ENCODE measurements at places on chromosomes 2 and 18.

DNA sequence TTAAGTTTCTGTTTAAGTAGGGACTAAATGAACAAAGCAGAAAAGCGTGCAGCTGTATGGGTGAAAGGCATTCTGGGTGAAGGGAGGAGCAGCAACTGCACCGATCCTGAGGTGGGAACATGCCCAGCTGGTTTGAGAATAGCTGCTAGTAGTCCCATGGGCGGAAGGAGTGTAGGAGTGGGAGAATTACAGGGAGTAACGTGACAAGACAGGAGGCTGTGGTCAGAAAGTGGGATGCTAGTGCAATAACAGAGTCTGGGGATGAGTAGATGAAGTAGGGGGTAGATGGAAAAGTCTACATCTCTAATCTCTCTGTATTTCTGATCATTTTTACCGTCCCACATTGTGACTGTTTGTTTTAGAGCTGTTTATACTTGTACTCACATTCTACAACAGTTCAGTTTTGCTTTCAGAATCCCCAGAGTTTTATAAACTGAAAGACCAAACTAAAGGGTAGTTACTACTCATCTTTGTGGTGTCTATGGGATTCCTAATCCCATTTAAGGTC is 118.9 kb downstream of the LCLAT1 start:
- peak; percentile 1 for DNase-seq

DNA sequence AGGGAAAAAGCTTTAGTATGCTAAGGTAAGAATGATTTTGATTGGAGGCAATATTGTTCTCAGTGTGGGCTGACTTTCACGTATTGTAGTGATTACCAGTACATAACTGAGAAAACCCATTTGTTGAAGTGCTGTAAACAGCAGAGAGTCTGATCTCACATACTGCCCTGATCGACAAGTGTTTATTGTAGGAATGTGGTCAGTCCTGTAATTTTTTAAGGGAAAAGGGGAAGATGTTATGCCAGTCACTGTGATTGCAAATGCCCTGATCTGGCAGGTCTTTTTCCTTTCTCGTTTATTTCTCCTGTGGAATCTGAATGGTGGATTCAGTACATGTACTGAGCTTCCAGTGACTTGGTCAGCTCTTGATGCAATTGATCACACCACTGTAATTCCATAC is 11.5 kb downstream of the SPATS2L start:
- no peak for DNase-seq

DNA sequence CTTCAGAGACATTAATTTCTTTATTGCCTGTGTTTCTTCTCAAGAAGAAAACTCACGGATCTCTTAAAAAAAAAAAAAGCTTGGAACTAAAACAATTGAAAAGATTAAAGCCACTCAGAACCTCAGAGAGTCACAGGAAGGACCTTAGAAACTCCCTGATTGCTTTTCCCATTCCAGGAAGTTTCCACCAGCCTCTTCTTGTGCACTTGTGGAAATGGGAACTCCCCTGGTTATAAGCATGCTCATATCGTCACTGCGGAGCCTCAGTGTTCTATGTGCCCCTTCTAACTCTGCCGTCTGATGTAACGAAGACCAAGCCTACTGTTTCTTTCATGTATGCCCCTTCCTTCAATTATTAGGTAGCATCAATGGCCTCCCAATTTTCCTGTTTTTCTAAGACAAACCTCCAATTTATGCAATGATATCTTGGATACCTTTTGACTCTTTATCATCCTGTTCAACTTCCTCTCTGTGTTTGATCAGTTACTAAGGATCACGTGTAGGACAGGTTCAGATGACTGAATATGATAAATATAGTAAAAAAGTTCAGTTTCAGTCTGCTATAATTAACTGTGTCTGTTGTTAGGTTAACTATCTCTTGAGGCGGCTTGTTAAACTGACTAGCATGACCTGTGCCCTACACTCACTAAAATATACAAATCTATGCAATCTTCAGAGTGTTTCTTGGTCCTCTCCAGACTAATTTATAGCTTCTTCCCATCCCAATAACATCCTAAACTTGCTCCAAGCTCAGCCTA is 593.7 kb upstream of the CHAC2 start:
- DNase-seq, result no peak

- no peak for DNase-seq
These were observed 71.9 kb downstream of the SLC66A2 start for GRCh38 chr18:79879566-79879965.

GRCh38 chr2:65877331-65878010 is 445.1 kb upstream of the SPRED2 start:
- DNase-seq, result no peak

DNA sequence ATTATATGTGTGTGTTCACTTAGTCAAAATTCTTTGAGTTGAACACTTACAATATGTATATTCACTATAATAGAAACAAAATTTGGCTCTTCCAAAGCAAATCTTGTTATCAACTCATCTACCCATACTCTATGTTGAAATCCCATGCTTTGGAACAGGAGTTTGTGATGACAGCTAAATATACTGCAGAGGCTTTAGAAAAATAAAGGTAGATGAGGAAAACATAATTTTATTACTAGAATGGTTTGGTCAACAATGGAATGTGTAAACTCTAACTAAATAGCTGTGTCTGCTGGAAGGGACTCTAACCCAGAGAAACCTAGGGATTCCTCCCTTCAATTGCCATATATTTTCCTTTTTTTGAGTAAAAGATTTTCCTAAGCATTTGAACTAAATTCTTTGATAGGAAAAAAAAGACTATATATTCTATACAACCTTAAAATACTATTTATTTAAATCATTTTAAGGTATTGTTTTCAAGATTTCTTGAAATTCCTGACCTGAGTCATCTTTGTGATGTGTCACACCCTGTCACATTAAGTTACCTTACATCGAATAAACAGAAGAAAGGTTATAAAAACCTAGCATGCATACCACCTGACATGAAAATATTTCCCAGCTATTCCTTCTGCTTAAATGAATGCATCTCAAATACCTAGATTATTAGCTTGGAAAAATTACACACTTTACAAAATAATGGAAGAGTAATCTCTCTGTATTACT is 175.5 kb downstream of the OTX1 start:
- no peak for DNase-seq

DNA sequence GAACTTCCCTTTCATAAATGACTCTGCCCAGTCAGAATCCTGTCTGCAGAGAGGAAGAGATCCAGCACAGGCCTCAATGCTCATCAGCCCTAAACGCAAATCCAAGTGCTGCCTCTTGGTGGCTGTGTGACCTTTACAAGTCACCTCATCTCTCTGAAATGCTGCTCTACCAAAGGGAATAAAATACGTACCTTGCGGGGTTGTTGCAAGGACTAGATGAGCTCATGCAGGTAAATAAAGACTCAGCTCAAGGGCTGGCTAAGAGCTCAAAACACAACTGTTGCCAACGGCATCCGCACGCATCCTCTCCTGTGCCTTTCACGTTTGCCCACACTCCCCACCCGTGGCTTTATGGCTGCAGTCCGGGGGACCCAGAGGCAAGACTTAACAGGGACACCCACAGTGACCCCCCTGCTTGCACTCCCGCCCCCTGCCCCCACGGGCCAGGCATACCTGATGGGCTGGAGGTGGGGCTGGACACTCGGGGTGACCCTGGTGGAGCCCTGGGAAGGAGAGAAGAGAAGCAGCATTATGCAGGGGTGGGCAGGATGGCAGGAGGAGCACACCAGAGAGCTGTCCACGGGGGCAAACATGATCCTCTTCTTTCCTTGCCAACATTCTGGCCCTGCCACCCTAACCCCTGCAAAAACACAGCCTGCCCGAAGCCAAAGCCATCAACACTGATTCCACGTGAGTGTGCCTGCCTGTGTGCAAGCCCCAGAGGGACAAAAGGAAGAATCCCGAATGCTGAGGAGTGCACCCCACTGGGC is 102.6 kb downstream of the TNS1 start:
- DNase-seq, result no peak

DNA sequence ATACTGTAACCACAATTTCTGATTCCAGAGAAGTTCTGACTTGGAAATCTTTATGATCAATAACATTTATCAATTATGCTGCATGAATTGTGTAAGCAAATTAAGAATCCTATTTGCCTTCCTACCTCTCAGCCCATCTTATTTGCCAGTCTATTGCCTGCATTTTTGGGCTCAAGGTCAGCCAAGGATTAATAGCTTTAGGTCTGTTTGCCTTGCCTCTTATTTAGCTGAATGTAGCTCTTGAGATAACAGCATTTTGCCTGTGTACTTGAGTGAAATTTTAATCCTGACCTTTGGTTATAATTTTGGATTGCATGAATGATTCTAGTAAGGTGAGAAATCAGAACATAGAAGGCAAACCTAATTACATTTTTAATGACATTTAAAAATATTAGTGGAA is 51.2 kb downstream of the MYO3B start:
- DNase-seq, result no peak

- DNase-seq, result no peak
These were observed 11.3 kb upstream of the TMSB10 start for GRCh38 chr2:84894131-84894586.

GRCh38 chr2:160432633-160433032 is 61.0 kb downstream of the RBMS1 start:
- no peak for DNase-seq

DNA sequence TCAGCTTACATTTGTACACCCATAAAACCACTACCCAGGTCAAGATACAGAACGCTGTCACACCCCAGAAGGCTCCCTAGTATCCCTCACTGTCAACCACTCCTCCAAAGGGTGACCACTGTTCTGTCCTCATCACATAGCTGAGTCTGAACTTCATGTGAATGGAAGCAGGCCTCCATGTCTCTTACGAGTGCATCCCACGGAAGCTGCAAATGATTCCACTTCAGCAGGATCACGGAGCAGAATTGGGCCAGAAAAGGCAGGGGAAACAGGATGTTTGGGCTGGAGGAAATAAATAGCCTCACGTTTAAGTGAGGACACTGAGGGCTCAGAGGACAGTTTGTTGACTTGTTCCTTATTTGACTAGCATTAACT is 38.4 kb downstream of the LBH start:
- no peak for DNase-seq

- DNase-seq, result no peak
These were observed 327.8 kb downstream of the MEIS1 start for GRCh38 chr2:66762761-66763160.

DNA sequence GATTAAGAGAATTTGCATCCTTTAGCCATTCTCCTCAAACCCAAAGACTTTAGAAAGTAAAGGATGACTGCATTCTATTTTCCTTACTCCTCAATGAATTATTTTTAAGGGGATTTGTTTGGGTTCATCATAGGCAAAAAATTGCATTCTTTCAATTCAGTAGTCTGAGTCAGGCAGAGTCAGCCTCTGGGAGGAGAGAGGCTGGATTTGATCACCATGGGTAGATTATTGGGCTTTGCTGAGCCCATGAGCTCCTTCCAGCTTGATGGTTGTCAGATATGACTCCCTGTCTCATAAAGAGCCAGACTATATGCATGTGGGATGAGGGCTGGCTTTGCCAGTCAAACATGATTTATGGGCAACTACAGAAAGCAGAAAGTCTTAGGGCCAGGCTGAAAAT is 101.2 kb downstream of the KCNS3 start:
- DNase-seq, result no peak

DNA sequence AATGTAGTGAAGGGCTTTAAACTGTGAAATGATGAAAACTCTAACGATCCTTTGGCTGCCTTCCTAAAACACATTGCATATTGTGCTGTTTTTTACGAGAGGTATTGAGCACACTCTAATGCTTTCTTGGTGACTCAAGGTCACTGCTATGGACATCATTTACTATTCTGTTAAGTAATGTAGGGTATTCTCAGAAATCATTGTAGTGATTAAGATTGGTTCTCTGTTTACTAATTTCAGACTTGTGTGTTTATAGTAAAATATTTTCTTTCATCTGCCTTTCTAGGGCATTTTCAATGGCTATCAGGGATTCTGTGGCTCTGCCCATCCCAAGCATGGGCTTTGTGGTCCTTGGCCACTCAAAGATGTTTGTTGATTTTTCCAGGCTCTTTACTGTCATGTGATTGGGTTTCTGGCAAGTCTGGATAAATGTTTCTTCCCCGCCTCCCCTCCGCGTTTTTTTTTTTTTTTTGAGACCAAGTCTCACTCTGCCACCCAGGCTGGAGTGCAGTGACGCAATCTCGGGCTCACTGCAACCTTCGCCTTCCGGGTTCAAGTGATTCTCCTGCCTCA is 29.3 kb downstream of the UBE2F start:
- DNase-seq, result no peak

GRCh38 chr2:177324797-177325196 is 60.3 kb upstream of the NFE2L2 start:
- no peak for DNase-seq

- DNase-seq, result no peak
These were observed 5.4 kb downstream of the MPPE1 start for GRCh38 chr18:11902522-11903292.
